AG08395 (cell line): ENCODE measurements at places on chromosomes 13 and 19.

- DNase-seq, result no peak
Observed at GRCh38 chr19:46842791-46843190, 7.9 kb downstream of the AP2S1 start.

DNA sequence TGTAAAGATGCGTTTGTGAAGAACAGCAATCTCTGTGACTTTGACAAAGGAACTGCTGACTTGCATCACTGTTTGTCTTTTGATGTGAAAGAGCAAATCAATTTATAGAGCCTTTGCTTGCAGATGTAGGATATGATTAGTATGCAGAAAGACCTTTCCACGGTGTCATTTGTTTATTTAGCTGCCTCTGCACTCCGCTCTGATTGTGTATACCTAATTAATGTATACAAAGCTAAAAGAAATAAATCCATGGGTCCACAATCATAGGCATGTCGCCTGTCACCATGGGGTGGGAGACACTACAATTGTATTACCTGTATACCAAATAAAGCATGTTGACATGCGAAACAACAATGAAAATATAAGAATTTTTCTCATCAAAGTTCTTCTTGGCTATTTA, 410.7 kb downstream of the MZT1 start:
- no peak for DNase-seq

GRCh38 chr19:7550987-7551761, 15.7 kb downstream of the PNPLA6 start:
- peak; percentile 60 for DNase-seq

DNA sequence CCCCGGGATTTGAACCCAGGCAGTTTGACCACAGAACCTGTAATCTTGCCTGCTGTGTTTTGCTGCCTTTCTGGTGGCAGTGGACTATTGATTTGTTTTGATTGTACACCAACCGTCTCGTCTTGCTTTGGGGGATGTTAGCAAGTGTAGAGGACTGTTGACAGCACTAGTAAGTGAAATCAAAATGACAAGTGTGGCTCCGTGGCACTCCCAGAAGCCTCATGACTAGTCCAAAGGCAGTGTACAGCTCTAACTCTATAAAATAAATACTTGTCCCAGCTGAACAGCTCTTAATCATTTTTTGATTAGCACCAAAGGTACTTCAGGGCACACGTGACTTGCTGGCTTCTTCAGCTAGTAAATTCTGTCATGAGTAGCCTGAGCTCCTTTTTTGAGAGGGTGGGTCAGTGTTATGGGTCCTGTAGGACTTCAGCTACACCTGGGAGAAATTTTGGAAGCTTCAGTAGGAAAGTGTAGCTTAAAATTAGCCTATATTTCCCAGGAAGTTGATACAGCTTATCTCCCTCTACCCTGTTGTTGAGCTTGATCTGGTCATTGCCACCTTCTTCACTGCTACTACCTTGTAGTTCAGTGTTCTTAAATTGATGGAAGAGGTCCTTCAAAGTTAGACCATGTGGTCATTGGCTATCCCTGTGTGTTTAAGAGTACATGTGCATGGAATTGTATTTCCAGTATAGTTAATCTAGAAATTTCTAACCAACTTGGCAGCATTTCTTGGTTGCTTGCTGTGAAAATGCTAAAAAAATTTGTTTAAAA, 15.1 kb downstream of the TM9SF2 start:
- no peak for DNase-seq

DNA sequence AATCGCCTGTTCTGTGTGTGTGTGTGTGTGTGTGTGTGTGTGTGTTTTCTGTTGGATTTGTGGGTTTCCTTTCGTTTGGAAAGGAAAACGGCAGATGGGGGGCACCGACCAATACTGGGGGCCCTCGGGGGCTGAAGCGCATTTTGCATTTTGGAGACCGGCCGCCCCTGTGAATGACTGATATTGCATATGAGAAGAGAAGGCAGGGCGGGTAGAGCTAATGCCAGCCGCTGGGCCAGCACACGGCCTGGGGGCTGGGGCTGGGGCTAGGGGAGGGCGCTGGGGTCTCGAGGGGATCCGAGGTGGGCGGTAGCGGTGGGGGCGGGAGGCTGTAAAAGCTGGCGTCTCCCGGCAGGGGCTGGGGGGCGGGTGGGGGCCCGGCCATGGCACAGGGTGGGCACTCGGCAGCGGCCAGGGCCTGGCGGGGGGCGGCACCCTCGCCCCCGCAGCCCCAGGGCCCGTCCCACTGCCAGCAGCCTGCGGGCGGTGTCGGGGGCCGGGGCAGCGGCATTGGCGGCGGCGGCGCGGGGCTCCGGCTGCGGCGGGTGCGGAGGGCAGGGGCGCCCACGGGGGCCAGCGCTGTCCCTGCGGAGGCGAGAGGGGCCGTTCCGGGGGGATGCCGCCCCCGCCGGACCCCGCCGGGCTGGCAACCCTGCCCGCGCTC, 11.2 kb downstream of the ANO8 start:
- DNase-seq, result no peak

- peak; percentile 6 for DNase-seq
Observed at GRCh38 chr13:26629260-26629825, 71.9 kb downstream of the WASF3 start.

GRCh38 chr19:50482916-50483315, 6.3 kb upstream of the GARIN5A start:
- no peak for DNase-seq

GRCh38 chr19:408902-409515, at the start of gene C2CD4C:
TSS of gene C2CD4C (minus strand) at chr19:409147. CDS start at chr19:408361, 786 bp downstream.
- peak; percentile 31 for DNase-seq

DNA sequence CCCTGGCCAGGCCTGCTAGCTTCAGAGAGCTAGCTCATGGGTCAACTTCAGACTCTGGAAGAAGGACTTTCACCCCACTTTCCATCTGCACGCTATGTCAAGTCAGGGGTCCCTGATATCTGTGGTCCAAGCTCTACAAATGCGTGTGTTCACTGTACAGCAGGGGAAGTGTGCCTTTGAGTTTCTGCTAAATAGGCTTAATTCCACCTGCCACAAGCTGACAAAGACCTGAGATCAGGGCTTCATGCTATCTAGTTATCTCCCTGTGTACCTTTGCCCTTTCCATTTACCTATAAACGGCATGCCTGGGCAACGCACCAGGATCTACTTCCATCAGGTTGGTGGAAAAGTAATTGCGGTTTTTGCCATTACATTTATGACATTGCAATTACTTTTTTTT, 10.7 kb upstream of the SULT2A1 start:
- DNase-seq, result no peak

DNA sequence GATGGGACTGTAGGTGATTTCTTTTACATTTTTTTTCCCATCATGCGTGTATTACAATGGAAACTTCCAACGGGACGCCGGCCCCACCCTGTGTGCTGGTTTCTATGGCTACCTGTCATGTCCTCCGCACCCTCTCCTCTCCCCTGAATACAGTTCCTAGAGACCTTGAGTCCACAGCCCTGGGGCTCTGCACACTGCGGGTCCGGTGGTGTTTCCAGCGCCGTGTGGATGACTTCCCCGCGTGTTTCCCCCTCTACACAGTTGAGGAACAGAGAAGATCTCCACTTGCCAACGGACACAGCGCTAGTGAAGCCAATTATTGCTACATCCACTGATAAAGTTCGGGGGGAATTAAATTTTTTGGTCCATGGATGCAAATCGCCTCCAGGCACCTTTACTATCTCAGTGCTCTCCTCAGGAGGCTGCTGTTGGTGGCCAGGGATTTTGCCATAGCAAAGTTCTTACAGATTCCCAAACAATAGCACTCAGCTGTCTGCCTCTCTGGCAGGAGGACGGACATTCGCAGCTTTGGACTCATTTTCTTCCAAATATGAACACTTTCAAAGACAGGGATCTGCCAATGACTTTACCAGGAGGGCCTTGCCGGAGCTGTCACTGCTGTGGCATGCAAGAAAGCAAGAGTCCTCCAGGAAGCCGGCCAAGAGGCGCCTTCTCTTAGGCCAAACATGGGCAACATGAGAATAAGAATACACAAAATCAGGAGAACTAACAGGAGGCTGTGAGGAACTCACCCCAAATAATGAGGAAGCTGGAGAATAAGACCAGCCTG, 39.3 kb upstream of the GAS6 start:
- DNase-seq, result peak; percentile 83

DNA sequence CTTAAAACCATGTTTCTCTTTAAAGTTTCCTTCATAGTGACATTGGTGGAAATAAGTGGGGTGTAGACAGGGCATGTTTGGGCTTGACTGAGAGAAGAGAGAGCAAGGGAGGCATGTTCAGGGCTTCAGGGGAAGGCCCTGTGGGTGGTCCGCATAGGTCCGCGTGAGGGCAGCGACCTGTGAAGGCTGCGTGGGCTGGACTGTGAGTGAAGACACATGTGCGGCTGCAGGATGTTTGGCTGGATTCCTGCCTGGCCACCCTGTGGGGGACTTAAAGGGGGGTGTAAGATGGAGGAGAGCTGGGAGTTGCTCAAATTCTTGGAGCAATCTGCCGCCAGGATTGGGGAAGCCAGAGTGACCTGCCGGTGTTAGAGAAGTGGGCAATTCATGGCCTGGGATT, 23.8 kb upstream of the KLF12 start:
- DNase-seq, result no peak

DNA sequence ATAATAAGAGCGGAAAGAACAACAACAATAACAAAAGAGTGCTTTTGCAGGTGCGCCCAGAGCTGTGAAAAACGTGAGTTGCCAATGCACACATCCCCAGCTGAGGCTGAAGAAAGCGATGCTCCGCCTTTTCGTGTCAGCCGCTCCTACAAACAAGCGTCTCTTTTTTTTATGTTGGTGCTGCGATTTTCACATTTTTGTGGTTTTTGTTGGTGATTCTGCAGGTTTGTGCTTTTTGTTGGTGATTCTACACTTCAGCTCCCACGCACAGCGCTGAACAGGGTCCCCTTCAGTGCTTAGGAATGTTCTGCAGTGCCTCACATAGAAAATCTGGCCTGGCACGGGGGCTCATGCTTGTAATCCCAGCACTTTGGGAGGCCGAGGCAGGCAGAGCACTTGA, 7.3 kb upstream of the SBK3 start:
- peak; percentile 45 for DNase-seq

DNA sequence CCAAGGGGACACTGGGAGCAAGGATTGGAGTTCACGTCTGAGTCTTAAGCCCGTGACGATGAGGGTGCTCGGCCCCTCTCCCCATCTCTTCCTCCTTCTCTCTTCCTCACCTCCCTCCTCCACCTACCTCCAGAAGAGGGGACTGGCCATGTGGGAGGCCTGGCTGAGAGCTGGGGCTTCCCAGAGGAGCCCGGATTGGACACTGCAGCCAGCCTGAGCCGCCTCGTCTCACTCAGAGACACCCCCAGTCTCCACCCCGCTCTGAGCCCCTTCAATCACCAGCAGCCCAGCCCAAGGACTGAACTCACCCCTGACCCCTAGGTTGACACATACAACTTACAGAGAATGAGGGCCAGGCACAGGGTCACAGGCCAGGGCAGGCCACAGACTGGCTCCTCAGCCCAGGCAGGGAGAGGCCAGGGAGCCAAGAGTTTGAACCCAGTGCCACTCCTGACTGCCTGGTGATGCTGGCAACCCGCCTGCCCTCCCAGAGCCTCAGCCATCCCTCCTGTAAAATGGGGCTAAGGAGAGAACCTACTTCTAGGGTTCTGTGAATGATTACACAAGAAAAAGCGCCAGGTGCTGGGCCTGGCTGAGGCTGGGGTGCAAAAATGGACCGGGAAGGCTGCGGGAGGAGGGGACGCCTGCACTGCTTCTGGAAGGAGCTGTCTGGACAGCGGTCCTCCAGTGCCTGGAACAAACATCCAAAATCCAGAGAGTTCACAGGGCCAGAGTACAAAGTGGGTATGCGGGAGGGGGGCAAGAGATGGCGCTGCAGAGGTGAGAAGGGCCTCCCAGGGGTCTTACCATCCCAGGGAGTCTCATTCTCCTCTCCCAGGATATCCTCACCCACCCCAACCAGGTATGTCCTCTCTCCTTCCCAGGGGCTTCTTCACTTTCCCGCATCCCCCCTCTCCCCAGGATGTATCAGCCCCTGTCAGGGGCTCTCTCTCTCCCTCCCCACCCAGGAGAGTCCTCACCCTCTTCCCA, 1.1 kb downstream of the CD79A start:
- no peak for DNase-seq

DNA sequence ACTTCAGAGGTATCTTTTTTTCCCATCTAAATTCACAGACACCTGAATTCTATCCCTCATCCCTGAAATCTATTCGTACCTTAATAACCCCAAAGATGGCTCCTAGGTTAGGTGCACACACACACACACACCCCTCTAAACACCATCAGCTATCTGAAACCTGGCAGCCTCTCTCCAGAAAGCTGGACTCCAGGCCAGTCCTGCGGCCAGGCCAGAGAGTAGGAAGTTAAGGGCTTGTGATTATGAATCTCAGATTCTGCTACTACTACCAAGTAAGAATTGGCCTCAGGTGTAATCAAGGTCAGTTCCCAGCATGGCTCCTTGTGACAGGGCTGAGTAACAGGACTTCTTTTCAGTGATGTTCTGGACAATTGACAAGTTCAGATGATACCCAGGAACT, 244.2 kb upstream of the SERP2 start:
- no peak for DNase-seq

DNA sequence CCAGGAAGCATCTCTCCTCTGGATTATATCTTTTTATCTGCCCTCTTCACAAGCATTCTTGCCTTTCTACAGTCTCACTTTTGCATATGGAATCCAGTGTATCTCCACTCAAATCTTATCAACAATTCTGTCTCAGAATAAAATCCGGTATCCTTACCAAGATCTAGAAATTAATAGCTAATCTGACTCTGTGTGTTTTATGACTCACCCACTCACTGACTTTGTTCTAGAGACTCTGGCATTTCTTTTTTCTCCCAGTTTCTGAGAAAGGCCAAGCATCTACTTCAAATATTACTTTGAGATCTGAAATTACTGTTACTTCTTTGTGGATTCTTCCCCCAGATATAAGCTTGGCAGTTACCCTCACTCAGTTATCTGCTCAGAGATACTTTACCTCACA, 913.5 kb upstream of the ATXN8OS start:
- DNase-seq, result no peak

DNA sequence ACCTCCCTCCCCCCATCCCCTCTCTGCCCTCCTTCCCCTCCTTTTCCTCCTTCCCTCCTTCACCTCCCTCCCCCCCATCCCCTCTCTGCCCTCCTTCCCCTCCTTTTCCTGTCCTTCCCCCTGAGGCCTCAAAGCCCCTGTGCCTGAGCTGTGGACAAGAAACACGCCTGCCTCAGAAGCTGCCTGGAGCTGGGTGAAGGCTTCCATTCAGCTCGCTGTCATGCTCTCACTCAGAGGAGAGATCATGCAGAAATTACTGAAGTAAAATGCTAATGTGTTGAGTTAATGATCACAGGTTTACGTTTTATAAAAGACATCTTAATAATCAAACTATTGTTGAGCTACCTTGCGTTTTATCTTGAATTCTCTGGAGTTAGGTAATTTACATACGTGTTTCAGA, 114.5 kb downstream of the ATP11A start:
- no peak for DNase-seq

GRCh38 chr19:48461651-48461981, 6.2 kb downstream of the KCNJ14 start:
- DNase-seq, result no peak

DNA sequence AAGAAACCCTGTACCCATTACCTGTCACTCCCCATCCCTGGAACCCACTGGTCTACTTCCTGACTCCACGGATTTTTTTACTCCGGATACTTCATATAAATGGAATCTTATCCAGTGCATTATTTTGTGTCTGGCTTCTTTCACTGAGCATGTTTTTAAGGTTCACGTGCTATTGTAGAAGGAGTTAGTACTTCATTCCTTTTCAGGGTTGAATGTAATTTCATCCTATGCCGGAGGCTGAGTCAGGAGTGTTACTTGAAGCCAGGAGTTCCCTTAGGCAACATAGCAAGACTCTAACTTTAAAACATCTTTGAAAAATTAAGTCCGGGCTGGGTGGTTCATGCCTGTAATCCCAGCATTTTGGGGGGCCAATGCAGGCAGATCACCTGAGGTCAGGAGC, 17.9 kb upstream of the ELAVL1 start:
- DNase-seq, result no peak

- peak; percentile 88 for DNase-seq
Observed at GRCh38 chr13:37446503-37446902, 152.1 kb downstream of the POSTN start.
